ENCODE measurements at places on chromosomes 11 and 22.

- no peak for DNase-seq
Measured at GRCh38 chr11:131723088-131723487, 352.7 kb downstream of the NTM start.

- DNase-seq: no peak
Measured at GRCh38 chr22:45154383-45154782, 9.3 kb upstream of the NUP50 start.

DNA sequence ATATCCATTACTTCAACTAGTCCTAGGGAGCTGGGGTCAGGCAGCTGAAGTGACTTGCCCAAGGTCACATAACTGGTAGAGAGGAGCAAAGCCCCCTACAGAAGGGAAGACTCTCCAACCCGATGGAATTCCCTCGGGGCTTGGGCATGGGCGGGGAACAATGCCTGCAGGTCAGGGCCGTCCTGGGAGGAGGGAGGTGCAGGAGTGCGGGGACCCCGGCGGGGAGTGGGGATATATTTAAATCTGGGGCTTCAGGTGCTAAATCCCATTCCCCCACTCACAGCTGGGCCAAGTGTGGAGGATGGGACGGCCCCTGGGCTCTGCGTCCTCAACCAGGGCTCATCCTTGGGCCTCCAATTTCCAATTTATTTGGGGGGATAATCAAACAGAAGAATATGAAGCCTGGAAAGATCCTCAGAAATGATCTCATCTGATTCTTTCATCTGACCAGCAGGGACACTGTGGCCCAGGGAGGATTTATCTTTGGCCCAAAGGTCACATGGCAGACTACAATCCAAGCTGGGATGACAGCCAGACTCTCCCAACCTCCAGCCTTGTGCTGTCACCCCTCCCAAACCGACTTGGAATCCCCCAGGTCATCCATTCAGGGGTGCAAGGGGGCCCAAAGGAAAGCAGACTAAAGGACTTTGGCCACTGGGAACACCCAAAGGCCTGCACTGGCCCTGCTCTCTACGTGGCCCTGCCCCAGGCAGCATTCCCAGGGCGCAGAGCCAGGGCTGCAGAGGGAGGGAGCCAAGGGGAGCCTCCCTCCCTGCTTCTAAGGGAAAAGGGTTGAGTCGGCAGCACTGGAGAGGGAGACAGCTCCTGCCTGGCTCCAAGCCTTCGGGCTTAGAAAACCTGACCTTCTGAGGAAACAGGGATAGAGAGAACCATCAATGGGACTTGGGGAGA, 8.7 kb upstream of the C1QTNF6 start:
- DNase-seq: no peak

DNA sequence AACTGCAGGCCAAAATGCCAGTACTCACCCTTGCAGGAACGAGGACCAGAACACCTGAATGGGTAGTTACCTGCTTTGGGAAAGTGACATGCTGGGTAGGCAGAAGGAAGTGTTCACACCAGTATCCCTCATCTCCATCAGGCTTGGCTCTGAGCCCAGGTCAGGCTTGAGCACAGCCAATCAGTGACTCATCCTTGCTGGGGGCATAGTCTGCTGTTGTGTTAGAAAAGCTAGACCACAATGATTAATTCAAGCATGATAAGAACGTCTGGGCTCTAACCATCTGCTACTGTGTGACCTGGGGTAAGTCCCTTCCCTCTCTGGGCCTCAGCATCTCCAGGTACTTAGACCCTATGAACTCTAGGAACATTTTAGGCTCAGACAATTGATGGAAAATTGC, 450.4 kb downstream of the MIAT start:
- DNase-seq: no peak

DNA sequence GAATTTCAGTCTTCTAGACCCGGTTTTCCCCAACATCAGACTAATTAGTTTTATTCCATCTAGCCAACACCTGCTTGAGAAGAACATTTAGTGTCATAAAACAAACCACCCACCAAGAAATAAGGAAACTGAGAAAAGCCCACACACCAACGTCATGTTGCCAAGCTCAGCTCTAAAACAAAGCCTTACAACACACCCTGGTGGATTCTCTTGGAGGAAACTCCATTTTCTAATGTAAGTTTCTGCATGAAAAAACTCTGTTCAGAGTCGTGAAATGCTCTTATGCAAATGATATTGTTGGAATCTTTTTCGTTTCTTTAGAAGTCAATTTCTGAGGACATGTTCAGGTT, 105.0 kb upstream of the RAG2 start:
- DNase-seq: no peak

GRCh38 chr22:31177420-31178162, 17.6 kb downstream of the RNF185 start:
- DNase-seq: no peak

- DNase-seq: no peak
Measured at GRCh38 chr11:47998733-47999359, 18.5 kb downstream of the PTPRJ start.

DNA sequence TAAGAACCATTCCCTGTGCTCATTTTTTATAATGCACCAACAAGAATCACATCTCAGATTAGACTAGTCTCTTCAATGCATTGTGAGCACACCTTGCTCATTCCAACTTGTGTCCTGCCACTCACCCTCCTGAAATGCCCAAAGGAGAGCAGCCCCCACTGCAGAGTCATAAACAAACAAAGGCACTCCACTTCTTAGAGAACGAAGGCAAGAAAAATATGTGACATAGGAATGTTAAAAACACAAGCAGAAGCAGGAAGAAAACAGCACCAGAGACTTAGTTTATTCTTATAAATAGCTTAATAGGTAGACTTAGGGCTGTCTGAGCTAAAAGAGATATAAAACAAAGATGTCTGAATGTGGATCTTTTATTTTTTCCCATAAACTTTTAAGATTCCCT, 57.2 kb downstream of the GUCY1A2 start:
- DNase-seq: no peak

DNA sequence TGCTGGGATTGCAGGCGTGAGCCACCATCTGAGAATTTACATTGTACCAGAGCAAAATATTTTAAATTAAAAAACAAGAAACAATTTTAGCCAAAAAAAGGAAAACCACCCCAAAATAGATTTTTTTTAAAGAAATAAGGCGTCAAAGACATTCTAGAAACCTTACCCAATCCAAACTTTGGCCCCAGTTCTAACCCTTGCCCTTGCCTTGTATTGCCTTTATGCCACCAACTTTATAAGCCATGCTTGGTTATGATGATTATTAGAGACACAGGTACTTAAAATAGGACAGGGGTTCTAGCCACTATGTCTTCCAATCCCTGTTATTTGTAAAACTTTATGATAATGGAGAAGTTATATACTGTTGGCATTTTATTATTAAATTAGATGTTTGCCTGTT, 11.8 kb downstream of the C11orf54 start:
- DNase-seq: no peak

GRCh38 chr22:20585639-20586402, 78.4 kb downstream of the MED15 start:
- no peak for DNase-seq

DNA sequence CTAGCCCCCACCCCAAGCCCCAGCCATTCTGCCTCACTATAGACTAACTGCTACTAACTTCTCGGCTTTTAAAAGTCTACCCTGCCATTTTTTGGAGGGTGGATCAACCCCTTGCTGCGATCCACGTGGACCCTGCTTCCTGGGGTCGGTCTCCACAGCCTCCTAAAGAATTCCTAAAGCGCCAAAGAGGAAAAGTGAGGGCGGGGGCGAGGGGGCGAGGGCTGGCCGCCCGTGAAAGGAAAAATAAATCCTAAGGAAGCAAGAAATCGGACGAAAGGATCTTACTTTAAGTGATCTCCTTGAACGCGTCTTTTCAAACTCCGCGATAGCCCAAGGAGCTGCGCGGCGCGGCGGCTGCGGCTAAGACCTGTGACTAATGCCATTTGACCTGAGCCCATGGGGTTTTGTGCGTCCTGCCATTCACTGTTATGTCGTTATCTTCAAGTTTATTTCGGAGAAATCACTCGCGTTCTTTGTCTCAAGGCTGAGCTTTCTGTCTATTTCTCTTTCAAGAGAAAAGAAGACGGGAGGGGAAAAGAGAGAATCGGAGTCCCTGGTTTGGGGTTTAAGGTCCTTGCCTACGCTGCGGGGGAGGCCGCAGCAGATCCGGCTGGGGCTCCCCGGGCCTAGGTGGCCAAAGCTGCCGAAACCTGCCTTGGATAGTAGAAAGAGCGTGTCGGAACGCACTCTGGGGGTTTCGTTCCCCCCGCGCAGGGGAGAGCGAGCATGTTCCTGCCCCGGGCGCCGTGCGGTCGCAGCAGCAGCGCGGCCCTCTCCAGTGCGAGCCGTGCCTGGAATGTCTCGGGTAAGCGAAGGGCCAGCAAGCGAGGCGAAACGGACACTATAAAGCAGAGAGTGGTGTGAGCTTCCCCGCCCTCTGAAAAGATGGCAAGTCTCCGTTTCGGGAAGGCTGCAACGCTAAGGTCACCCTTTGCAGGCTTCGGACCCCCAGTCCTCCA, 2.8 kb upstream of the DBX1 start:
- peak; percentile 66 for DNase-seq

- no peak for DNase-seq
Measured at GRCh38 chr11:111655924-111656323, 53.7 kb downstream of the SIK2 start.

DNA sequence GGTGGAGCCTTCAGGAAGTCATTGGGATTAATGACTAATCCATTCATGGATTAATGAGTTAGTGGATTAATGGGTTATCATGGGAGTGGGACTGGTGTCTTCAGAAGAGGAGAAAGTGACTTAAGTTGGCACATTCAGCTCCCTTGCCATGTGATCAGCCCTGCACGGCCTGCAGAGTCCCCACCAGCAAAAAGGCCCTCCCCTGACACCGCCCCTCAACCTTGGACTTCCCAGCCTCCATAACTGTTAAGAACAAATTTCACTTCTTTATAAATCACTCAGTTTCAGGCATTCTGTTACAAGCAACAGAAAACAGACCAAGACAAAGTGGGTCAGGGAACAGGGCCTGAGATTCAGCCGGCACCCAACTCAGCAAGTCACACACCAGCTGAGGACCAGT, 85.3 kb downstream of the MICAL3 start:
- no peak for DNase-seq

- peak; percentile 97 for DNase-seq
Measured at GRCh38 chr11:62909107-62909894, 11.9 kb downstream of the CHRM1 start.

DNA sequence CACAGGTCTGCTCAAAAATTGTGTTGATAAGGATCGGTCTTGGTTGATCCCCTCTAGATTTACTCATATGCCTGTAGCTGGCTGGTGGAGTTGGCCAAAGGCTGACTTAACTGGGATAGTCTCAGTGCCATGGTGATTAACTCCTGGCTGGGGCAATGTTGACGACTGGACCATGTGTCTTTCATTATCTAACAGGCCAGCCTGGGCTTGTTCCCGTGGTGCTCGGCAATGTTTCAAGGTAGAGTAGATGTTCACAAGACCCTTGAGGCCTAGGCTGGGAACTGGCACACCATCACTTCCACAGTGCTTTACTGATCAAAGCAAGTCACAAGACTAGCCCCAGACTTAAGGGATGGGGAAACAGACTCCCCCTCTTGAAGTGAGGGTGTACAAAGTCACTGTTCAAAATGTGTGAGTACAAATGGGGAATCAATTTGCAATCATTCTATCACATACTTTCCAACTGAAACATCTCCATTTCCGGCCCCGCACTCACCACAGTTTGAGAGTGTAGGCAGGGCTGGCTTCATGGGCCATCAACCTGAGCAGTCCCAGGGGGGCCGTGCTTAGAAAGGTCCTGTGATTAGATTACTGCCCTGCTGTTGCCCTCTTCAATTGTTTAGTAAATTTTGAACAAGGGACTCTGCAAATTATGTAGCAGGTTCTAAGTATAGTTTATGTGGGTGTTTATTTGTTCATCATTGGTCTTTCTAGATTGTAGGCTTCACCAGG, 240.8 kb downstream of the NELL1 start:
- no peak for DNase-seq

DNA sequence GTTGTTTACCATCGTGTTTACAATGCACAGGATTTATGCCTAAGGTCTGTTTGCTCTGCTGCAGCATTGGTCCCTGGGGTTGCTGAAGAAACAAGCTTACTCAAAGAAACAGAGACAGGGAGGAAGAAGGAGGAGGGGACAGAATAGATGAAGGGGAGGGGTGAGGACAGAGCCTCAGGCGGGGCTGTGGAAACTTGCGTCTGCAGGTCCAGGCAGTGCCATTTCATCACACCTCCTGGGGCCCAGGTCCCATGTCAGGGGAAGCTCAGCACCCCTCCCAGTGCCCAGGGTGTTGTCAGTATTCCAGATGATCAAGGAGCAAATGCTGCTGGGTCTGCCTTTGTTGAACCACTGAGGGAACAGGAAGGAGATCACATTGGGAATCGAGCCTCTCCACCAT, 1406.8 kb downstream of the TBC1D22A start:
- no peak for DNase-seq

DNA sequence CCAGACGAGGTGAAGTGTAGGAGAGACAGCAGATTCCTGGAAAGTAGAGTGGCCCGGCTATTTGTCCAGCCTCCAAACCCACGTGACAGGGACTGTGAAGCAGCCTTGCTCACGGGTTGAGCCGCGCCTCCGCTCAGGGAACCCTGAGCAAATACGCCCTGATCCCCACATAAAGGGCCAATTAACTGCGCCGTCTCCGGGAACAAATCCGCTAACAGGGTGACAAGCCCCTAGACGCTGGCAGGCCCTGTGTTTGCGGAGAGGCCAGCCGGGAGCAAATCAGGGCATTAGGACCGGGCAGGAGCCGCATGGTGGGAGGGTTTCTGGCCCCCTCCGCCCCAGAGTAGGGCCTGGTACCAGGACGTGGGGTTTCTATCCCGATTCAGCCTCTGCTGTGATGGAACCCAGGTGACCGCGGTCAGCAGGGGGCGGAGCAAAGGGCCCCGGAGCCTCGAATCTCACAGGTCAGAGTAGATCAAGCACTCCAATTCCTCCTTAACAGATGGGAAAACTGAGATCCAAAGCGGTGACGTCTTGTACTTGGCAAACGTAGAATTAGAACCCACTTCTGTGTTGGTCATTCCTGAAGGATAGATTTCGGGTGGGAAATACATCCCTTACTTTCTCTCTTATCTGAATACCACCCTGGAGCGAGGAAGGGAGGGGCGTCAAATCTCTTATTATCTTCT, 2.0 kb upstream of the ROBO3 start:
- peak; percentile 64 for DNase-seq

DNA sequence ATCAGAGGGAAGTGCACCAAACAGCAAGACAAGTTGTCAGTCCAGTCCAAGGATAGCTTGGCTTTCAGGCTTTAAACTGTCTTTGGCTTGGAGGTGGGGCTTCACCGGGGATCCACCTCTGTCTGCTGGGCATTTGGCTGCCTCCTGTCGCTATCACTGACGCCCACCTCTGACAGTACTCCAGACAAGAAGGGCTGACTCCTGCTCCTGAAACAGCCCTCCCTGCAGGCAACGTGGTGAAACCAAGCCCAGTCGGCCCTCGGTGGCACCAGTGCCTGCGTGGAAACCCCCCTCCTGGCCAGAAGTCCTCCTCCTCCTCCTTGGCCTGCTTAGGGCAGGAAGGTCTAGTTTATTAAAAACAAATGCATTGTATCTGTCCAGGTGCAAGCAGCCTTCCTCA, 16.9 kb downstream of the DHCR7 start:
- no peak for DNase-seq

GRCh38 chr11:35145271-35145670, 6.3 kb downstream of the CD44 start:
- no peak for DNase-seq

Measured in H9 (cell line).